ENCODE measurements at places on chromosomes 7 and 10.

DNA sequence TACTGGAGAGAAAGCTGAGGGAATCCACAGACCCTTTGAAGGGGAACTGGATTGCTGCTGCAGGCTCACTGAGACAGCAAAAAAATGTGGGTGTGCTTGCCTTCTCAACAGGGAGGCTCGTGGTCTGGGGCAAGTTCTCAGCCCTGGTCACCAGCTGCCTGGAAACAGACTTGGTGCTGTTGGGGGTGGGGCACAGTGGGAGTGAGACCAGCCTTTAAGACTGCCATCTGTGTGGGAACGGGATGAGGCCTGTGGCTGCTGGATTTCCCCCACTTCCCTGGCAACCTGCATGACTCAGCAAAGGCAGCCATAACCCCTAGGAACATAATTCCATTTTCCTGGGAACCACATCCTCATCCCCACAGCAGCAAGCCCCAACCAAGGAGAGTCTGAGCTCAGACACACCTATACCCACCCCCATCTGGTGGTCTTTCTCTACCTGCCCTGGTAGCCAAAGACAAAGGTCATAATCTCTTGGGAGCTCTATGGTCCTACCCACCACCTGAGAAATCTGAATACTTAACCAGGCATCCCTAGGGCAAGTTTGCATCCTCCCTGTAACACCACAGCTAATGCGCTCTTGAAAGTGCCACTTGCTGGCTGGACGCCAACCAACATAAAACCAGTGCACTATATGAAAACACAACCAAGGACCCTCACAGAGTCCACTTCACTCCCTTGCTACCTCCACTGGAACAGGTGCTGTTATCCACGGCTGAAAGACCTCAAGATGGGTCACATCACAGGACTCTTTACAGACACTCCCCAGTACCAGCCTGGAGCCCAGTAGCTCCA, 45.0 kb upstream of the TFEC start:
- no peak for DNase-seq

- DNase-seq = no peak
Measured at GRCh38 chr7:82179311-82179710, 264.3 kb downstream of the CACNA2D1 start.

- DNase-seq = no peak
Measured at GRCh38 chr10:34716958-34717357, 98.1 kb downstream of the PARD3 start.

- no peak for DNase-seq
Measured at GRCh38 chr7:68800316-68800715, 798.0 kb upstream of the AUTS2 start.

GRCh38 chr10:112728118-112728883, 221.7 kb upstream of the TCF7L2 start:
- no peak for DNase-seq

DNA sequence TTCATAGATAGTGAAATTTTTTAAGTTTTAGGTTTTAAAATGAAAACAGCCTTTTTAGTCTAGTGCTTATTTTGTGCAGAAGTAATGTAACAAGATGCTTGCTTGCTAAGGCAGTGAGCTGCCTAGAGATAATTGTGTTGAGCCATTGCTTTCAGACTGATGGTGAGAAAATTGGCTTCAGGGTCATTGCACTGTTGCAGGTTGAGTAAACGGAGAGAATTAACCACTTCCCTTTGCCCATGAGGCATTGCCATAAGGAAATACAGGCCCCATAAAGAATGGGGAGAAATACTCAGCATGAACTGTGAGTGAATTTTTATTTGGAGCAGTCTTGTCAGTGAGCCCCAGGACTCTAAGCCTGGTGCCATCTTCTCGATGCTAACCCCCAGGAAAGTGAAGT, 140.5 kb downstream of the LRRC4 start:
- DNase-seq = no peak

DNA sequence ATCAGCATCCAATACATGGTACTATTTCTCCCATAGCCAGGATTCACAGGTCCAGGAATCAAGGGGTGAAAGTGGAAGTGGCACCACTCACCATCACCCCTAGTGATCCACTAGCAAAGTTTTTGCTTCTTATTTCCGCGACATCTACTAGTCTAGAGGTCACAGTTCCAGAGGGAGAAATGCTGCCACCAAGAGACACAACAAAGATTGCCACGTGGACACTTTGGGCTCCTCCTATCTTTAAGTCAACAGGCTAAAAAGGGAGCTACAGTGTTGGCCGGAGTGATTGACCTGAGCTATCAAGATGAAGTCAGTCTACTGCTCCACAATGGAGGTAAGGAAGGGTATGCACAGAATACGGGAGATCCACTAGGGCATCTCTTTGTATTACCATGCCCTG, 178.2 kb downstream of the AKR1D1 start:
- no peak for DNase-seq

DNA sequence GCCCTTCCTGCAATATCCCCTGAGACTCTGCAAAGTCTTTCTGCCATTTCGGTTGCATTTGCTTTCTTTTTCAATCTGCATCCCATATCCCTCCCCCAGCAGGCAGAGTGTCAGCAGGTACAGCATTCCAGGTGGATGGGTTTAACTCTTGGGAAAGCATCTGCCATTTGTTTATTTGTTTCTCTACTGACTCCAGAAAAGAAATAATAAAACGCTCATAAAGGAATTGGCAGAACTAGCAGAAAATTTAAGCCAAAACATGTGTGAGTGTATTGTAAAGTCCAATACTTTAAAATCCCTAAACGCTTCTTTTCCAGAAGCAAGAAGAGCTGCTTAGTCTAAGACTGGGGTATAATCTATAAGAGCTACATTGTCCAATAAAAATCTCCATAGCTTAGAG, 393.8 kb downstream of the TNS3 start:
- no peak for DNase-seq

- DNase-seq = no peak
Measured at GRCh38 chr10:6121146-6121545, 32.3 kb downstream of the RBM17 start.

- no peak for DNase-seq
Measured at GRCh38 chr10:13633689-13634088, 46.9 kb downstream of the PRPF18 start.

DNA sequence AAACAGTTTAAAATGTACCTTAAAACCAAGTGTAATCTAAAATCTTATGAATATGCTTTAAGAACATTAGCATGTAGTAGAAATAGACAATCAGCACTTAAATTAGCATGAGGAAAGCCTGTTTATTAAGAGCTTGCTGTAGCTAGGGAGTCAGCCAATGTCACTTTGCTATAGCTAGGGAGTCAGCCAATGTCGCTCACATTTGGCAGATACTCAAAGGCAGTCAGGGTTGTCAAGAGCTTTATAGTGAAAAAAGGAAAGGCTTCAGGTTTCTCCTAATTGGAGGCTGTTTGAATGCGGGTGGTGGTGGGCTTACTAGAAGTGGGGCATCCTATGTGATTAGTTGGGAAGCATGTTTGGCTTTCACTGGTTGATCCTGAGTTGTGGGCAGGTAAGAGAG, 226.2 kb upstream of the DGKB start:
- DNase-seq = no peak

- DNase-seq = no peak
Measured at GRCh38 chr7:37198041-37198905, 250.4 kb downstream of the ELMO1 start.

- no peak for DNase-seq
Measured at GRCh38 chr7:5477126-5477525, 53.5 kb upstream of the TNRC18 start.

GRCh38 chr10:26776258-26776657, 78.8 kb downstream of the PDSS1 start:
- DNase-seq = no peak

DNA sequence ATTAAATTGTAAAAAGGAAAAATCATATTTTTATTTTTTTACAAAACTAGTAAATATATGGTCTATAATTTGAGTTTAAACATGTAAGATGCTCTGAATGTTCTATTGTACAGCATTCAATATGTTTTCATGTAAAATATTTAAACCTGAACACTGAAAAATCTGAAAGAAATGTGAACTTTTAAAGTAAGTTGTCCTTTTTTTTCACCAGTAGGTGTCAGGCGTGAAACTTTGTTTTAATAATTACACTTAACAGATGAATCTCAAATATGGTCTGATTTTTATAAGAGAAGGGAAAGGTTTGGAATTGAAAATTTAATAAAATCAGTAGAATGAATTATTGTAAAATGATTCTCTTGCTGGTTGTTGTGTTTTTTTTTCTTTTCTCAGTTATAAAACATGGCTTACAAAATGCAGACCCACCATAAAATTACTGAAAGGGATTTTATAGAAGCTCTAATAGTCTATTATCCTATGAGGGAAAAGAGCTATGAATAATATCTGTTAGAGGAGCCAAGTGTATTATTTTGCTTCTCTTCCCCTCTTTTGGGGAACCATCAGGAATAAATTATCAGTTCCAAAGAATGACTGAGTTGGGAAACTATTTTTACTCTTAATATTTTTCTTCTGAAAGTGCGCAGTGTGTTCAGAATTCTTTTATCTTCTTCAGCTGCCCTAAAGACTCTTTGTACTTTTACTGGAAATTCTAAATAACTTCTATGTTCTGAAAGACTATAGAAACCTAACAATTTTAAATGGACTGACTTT, 217.7 kb upstream of the FZD1 start:
- DNase-seq = no peak

DNA sequence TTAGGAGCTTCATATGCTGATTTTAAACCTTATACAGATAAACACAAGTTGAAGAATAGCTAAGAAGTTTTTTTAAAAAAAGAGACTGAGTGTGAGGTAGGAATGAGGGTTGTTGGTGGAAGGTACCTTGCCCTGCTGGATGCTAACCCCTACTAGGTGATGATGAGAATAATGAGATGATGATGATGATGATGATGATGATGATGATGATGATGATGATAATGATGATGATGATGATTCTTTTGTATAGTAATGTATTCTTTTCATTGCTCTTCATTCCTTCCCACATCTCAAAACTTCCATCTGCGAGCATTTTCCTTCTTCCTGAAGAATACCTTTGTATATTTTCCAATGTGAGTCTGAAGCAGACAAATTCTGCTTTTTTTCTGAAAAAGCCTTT, 14.1 kb upstream of the TMEM273 start:
- DNase-seq = no peak

DNA sequence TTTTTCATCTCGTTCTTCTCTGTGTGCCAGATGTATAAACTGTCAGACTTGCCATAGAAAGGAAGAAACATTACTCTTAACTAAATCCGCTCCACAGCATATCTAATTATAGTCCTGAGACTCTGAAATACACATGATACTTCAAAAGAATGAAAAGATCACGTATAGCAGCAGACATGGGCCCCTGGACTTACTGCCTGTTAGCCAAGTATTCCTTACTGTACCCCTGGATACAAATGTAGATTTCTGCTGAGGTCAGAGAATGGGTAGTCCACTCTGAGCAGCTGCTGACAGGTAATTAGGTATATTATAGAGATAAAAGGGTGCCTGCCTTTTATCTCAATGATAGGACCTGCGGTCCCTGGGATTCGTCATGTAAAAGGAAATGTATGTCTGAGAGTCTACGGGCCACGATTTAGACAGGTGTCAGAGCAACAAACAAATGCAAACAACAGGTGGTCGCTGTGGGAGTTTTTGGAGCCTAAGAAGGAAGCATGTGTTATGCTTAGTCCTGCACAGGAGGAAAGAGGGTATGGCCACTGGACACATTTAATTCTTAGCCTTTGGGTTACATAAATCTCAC, 69.4 kb downstream of the VOPP1 start:
- no peak for DNase-seq

- no peak for DNase-seq
Measured at GRCh38 chr7:135899458-135900064, 77.6 kb downstream of the MTPN start.

- DNase-seq = no peak
Measured at GRCh38 chr10:14736043-14736442, 38.7 kb downstream of the FAM107B start.

GRCh38 chr7:82051601-82052000, 281.8 kb upstream of the HGF start:
- DNase-seq = no peak

DNA sequence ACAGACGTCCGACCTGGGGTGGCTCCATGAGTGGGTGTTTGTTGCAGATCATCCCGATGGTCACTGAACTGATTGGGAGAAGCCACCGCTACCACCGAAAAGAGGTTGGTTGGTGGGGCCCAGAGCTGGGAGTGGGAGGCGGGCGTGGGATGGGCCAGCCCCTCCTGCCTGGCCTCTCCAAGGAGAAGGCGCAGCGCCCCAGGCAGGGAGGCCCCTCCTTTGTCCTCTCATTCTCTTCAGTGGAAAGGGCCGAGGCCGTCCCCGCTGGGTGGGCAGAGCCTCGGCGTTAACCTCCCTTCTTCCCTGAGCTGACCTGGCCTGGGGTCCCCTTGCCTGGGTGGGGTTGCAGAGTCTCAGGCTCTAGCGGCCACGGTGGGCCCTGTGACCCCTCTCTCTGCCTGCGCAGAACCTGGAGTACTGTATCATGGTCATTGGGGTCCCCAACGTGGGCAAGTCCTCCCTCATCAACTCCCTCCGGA, 5.2 kb downstream of the MTG1 start:
- DNase-seq = no peak

DNA sequence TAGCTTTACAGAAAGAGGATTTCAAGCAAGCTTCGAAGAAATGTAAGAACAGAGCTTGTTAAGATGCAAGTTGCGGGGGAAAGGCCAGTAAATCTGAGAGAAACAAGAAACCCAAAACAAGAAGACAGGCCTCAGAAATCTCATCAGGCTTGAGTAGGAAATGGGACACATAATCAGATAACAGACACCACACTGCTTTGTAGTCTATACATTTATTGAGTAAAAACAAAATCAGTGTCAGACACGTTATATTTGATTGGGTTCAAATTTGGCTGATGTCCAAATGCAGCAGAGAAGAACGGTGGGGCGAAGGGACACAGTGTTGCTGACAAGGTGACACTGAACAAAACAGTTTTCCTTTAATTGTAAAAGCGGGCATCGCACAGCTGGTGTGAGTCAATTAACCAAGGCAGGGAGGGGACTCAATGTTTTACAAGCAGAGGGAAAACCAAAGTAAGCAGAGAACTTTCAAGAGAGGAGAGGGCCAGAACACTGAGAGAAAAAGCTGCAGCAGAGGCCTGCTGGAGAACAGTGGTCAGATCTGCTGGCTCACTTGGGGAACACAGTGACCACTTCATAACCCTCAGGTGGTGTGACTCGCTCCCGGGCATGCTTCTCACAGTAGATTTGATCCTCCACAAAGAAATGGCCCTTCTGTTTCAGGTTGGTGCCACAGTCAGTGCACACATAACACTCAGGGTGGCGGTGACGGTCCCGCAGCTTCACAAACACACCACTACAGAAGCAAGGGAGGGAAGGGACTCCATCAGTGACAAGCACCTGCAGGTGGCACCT, 43.5 kb downstream of the ACSM6 start:
- DNase-seq = no peak

DNA sequence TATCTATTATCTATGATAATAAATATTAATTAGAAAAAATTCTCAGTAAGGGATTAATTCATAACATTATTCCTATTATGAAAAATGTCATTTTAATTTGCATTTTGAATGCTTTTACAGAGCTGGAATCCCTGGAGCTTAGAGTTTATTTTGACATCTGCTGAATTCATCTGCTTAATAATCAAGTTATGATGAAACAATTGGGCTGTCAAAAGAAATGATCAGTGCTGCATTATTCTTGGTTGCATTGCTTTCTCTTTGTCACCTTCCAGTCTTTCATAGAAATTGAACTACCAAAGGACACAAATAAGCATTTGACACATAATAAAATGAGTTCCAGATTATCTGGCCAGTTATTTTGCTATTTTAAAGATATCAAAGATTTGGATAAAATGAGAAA, 40.0 kb upstream of the MACC1 start:
- DNase-seq = no peak

- DNase-seq = no peak
Measured at GRCh38 chr10:125093199-125093973, 67.0 kb downstream of the CTBP2 start.
